Skeletal muscle tissue (tissue), 5 donors: ENCODE measurements at places on chromosomes 1 and 21. TPM values are rescaled to one million over a fixed set of nuclear protein-coding genes. Genes with fewer than 3 reads are reported as not detected.

The NTNG1 gene
- 8.4 TPM for total RNA-seq

The TOR3A gene
- 16.7 TPM for total RNA-seq

The PCP4 gene
- total RNA-seq: not detected

The BTG2 gene
- total RNA-seq: 32.4 TPM

The HDGF gene
- 61.6 TPM for total RNA-seq

The MIXL1 gene
- not detected for total RNA-seq

The ASAP3 gene
- total RNA-seq: 45.9 TPM
